Kidney capillary endothelial cell (primary cell): ENCODE measurements at places on chromosomes 4 and X.

DNA sequence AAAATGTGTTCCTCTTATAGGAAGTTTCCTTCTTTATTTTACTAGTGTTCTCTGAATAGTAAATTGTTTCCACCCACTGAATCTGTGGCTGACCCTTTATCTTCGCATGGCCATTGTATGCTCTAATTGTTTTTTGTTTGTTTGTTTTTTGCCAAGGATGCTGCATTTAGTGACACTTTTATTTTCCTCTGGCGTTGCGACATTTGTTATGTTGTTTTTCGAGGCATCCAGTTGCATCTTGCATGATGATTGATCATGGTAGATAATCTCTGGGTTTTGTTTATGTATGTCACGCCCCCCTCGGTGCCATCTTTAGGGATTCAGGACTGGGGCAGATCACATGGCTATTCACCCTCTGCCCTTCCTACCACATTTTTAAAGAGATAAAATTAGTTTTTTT, 2.2 kb downstream of the NMU start:
- DNase-seq, result no peak

DNA sequence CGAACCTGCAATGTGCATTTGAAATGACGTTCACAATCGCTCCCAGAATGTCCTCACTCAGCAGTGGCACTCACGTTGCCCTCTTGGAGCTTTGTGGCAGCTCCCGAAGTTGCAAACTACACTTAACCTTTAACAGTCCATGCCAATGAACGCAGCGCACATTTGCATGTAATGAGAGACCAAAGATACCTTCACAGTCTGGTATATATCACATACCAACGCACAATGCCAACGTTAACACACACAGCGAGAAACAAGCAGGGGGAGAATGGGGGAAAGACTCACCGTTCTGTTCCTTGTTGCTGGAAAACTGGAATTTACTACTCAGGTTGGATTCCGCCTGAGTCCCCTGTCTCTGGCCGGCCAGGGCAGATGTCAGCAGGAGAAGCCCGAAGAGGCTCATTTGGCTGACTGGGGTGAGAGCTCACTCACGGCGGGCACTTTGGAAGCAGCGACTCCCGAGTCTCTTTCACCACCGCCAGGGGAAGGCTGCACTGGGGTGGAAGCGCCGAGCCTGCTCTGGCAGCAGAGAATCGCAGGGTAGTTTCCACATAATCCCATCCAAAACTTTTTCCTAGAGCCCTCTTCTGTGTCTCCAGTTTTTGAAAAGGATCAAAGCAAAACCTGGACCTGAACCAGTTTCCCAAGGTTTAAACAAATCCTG, 966 bp downstream of the PDGFC start:
- peak; percentile 38 for DNase-seq

DNA sequence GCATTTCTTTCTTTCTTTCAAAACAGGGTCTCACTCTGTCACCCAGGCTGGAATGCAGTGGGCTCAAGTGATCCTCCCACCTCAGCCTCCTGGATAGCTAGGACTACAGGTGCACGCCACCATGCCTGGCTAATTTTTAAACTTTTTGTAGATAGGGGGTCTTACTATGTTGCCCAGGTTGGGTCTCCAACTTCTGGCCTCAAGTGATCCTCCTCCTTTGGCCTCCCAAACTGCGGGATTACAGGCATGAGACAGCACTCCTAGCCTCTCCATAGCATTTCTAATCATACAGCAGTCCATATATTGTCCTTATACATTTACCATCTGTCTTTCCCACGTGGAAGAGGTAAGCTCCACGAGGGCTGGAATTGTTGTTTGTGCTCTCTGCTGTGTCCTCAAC, 2.0 kb upstream of the FHIP1A start:
- DNase-seq, result no peak

DNA sequence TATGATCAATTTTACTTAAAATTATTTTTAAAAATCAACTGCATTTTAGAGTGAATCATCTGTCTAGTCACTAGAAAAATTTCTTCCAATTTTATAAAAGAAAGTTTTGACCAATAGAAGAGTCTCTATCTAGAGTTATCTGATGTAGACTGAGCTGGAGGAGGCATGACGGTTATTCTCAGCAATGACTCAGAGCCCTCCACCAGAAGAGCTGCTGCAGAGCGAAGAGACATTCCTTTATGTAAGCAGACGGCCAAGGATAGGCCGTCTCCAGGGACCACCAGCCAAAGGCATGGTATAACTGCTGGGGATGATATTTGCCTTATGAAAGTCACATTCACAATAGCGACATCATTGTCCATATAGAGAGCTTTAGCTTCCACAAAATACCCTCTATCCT, 23.0 kb downstream of the LDB2 start:
- peak; percentile 75 for DNase-seq

DNA sequence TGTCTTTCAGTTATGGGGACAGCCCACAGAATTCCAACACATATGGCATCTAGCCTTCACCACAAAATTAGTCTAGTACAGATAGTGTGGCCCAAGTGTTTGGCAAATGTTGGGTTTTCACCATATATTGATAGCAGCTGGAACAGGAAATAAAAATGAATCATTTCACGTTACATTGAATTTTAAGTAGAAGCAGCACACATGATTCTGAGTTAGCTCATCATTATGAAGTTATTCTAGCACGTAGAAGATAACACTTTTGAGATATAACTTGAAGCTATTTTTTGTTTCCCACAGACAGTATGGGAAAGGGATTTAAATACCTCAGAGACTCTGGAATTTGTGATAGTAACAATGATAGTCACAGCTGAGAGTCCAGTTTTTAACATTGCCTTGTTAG, 118.7 kb downstream of the FAT4 start:
- no peak for DNase-seq

DNA sequence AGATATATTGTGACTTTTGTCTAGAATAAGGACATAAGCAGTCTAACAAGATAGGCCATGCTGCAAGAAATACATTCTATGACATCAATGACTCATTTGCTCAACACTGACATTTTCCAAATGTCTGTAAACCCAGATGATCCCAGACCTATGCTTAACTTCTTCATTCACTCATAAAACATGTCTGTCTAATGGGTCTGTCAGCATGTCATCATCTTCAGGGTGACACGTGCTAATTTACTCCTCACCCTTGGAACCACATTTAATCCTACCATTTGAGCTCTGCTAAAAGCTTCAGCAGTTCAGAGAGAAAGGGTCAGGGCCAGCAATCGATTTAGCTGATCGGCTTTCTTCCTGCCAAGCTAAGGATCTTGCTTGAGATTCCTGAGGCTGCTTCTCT, 109.4 kb upstream of the MAP3K15 start:
- no peak for DNase-seq

GRCh38 chrX:21770631-21771321, 12.9 kb upstream of the SMPX start:
- no peak for DNase-seq

- DNase-seq, result no peak
These were observed 133.0 kb downstream of the ZC4H2 start for GRCh38 chrX:64843224-64843623.

DNA sequence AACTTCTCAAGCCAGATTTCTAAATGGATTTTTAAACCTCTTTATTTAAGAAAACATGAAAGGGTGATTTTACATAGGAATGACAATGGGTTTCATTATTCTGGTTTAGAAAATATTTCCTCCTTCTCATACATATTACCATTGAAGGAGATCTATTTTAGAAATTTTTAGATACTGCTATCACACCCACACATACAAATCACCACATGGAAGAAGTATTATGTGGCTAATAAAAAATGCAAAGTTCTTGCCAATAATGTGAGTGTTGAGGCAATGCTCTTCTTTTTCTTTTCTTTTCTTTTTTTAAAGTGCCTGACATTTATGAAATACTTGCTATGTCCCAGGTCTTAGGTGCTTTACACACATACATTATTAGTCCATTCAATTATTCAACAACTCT, 6.8 kb downstream of the STAP1 start:
- no peak for DNase-seq

- no peak for DNase-seq
These were observed 18.5 kb downstream of the ACSL1 start for GRCh38 chr4:184807256-184807655.

DNA sequence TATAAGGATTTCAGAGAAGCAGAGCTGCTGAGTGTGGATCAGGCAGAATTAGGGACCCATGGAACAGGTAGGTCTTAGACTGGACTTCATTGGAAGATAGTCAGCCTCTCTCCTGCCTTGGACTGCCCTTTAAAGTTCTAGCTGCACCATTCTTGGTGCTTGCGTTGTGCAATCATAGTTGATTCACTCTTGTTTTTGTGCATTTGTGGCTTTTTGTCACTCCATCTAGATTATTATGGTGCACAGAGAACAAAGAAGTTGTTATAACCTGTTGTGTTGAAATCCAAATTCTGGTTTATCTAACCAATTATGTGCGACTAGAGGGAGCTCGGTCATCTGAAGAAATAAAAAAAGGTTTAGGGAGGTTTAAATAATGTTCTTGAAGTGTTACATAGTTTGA, 59.3 kb downstream of the JADE1 start:
- DNase-seq, result no peak

GRCh38 chr4:99157478-99157935, 13.4 kb upstream of the ADH4 start:
- no peak for DNase-seq

DNA sequence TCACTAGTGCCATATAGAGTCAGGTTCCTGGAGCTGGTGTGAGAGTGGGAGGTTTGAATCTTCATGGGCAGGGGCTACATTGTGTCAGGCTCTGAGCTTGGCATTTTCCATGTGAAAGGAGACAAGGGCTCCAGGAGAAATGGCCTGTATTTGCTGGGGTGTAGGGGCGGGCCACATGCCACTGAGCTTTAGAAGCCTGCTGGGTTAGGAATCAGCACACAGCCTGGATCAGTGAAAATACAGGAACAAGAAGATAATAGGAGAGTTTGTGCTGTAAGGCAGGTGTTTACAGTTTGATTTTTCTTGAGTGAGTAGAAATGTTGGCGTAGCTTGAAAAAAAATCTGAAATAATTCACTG, 35.4 kb downstream of the TBC1D14 start:
- DNase-seq, result no peak
